ENCODE measurements at places on chromosomes 7 and 10. TPM values are rescaled to one million over a fixed set of nuclear protein-coding genes. Genes with fewer than 3 reads are reported as not detected.
A peak's percentile ranks its signal among the peaks of the same experiment; 100 is the strongest.

The KEL gene
- polyA plus RNA-seq = 0.31 TPM

The REPIN1 gene
- polyA plus RNA-seq = 41.3 TPM

The RSPH10B2 gene
- 0.09 TPM for polyA plus RNA-seq

DNA sequence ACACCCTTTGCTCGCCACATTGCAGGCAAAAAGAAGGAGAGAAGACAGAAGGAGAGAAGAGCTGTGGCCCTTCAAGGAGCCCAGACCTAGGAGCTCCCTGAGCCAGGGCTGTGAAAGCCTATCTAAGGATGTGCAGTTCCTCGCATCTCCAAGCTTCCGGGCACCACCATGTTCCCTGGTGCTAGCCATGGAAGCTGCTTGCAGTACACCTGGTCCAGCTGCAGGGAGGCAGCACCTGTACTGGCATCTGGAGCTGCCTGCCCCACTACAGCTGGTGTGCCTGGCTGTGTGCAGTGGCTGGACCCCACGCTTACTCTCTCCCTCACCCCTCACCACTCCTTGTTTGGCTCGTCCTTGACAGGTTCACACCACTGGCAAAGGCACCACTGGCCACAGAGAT is 1111.8 kb upstream of the POT1 start:
- no peak for DNase-seq

DNA sequence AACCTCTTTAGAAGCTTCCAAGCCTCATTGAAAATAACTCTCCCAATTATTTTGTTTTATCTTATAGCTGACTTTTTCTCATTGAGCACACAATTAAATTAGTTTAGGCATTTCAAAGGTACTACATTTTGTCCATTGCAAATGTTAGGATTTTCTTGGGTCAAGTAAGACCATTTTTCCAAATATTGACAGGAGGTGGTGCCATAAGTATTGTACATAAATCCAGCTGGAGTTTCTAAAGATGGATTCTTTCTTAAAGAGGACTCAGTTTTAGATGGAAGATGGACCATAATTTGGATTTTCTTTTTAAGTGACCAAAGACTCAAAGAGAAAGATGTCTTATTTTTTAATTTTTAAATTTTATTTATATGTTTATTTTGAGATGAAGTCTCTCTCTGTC is 12.3 kb upstream of the OPN4 start:
- no peak for DNase-seq

- DNase-seq = no peak
These were observed 435.8 kb downstream of the DNAJB6 start for GRCh38 chr7:157772486-157773130.

DNA sequence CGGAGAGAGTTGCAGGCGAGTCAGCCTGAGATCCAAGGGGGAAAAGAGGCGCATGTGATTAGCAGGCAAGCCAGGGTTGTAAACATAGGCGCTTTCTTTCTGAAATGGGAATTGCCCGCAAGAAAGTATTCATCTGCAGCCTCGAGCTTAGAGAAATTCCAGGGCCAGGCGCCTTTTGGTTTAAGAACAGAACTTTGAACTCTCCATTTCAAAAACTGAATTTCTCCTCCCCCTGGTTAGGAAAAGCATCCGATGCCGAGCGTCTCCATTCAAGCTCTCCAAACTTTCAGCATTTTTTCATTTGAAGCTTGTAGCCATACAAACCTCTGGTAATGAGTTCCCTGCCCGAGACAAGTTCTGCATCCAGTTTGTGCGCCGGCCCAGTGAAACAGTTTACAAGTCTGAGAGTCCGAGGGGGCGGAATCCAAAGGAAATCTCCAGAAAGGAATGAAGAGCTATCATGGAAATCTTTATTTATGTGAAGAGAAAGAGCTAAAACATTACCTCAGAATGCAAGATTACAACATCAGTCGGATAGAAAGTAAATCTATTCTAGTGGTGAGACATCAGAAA is 69.9 kb downstream of the FAM204A start:
- DNase-seq = peak; percentile 5

Measured in BJ (cell line).